Liver (tissue), 10 donors: ENCODE measurements at places on chromosomes 4 and X.

DNA sequence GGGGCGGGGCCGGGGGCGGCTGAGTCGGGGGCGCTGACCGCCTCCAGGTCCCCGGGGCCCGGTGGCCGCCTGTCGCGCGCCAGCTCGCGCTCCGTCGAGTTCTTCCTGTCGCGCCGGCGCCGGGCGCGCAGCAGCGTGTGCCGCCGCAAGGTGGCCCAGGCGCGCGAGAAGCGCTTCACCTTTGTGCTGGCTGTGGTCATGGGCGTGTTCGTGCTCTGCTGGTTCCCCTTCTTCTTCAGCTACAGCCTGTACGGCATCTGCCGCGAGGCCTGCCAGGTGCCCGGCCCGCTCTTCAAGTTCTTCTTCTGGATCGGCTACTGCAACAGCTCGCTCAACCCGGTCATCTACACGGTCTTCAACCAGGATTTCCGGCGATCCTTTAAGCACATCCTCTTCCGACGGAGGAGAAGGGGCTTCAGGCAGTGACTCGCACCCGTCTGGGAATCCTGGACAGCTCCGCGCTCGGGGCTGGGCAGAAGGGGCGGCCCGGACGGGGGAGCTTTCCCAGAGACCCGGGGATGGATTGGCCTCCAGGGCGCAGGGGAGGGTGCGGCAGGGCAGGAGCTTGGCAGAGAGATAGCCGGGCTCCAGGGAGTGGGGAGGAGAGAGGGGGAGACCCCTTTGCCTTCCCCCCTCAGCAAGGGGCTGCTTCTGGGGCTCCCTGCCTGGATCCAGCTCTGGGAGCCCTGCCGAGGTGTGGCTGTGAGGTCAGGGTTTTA, 1.5 kb downstream of the ADRA2C start:
- DNase-seq, result no peak

DNA sequence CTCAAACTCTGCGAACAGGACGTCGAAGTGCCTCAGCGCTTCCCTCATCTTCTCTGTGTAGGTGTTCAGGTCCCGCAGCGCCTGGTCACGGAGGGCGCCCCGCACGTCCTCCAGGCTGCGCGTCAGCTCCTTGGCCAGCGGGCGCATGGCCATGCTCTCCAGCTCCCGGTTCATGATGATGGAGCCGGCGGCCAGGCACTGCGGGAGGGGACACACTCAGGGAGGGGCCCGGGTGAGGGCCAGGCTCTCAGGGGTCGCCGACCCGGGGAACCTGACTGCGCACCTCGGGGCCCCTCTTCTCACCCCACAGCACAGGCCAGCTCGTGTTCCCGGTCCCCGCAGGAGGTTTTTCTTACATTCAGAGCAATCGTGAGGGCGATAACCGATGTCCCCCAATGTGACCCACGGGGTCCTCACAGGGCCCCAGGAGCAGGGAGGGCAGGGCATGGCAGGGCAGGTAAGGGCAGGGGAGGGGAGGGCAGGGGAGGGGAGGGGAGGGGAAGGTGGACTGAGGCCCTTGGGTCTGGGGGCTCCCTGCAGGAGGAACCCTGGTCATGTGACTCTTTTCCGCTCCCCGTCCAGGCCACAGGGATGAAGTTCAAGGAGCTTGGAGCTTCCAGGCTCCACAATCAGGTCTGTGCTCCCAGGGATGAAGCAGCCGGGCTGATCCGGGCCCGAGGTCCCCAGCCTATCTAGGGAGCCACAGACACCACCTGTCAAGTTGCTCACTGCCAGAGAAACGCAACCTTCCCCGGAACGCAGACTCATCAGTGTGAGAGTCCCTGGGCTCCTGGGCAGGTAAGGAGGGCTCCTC, 77.8 kb upstream of the MXD4 start:
- DNase-seq, result peak; percentile 19

- no peak for DNase-seq
Observed at GRCh38 chrX:35380808-35381700, 417.1 kb upstream of the MAGEB16 start.

DNA sequence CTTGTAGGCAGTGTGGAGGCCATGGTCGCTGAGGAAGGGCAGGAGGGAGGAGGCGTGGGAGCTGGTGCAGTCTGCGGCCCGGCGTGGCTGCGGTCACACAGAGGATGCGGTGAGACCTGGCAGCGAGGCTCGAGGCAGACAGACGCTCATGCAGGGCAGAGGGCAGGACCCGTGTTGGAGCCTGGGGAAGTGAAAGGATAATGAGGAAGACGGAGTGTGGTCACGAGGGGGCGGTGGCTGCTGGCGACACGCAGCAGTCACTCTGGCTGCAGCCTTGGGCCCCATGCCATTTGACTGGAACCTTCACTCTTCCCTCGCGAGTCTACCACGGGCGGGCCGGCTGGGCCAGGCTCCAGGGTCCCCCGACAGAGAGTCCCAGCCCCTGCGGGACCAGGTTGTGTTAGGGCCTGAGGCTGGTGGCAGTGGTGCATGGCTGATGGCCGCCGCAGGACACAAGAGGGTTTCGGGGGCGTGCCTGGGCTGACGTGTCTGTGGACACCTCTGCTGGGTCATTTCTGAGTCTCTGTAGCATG, 68.8 kb upstream of the HGFAC start:
- DNase-seq, result no peak

DNA sequence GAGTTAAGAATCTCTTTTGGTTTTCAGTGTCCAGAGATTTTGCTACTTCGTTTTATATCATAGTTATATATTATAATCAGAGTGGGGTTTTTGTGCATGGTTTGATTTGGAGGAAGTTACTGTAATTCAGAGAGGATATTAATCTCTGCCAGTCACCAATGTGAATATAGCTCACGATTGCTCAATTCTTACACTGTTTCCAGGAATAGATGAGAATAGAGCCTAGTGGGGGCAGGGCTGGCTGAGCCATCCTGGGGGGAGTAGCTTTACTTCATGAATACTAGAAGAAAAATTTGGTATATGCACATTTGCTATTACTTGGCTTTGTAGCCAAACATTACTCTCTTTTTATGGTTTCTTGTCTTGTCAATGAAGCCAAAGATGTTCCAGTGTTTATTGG, 60.9 kb upstream of the TRPC3 start:
- DNase-seq, result no peak
